ENCODE measurements at places on chromosomes 5 and 9.

- DNase-seq = no peak
These were observed 27.1 kb downstream of the MAP1B start for GRCh38 chr5:72134226-72134899.

- DNase-seq = no peak
These were observed 77.2 kb upstream of the TARS1 start for GRCh38 chr5:33363537-33363936.

GRCh38 chr5:181166812-181167733 is 19.7 kb downstream of the OR2V2 start:
- no peak for DNase-seq

DNA sequence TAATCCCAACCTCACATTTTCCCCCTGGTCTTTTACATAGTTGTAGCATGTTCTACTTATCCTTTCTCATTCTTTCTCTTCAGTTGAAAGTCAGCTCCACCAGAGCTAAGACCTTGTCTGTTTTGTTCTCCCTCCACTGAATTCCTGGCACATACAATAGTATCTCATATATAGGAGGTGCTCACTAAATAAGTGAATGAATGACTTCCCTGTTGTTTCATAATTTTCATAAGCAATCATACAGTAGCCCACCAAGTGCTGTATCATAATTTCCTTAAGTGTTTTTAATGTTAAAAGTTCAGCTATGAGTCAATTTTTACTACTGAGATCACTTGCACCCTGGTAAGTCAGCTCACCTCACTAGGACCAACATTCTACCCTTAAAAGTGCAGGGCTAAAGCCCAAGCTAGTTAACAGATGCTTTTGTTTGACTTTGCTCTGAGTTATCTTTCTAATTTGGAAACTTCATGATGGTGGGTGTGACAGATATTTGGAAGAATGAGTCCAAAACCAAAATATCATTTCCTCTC is 27.6 kb downstream of the TMEM245 start:
- no peak for DNase-seq

DNA sequence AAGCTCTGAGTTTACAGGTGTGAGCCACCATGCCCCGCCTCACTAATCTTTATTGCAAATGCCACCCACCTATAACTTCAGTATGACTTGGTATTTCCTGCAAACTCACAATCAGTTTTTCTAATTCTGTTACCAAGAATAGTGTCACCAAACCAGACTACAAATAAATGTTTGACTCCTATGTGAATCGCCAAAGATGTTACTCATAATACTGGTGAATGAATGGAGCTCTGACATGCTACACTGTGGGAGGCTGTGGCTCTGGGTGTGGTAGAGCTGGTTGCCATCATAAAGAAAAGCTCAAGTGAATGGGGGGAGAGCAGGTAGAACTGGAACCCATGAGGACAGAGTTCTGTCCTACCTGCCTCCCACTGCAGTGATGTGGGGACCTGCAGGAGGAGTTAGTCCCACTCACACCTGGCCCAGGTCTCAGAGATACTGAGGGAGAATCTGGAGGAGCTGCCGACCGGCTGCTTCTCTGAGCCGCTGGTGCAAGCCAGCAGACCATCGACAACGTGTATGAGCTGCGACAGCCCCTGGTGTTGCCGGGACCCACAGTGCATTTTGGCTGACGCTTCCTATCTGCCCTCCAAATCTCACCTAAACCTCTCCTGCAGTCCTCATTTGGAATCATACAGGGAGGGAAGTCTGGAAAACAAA is 95.7 kb downstream of the ENTREP1 start:
- no peak for DNase-seq

DNA sequence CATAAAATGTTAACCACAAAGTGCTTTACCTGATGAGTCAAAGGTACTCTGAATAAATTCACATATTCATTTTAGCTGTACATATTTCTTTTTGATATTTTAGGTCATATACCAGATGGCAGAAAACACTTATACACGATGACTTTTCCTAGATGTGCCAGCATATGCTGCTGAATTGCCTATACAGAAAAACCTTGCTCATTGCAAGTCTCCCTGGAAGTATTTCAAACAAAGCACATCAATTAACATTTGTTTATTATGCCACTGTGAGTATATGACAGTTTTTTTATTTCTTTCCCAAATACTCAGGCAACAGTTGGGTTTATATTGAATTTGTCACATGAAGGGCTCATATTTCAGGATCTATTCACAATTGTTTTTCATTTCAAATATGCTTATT is 180.8 kb downstream of the TMEM232 start:
- DNase-seq = no peak

DNA sequence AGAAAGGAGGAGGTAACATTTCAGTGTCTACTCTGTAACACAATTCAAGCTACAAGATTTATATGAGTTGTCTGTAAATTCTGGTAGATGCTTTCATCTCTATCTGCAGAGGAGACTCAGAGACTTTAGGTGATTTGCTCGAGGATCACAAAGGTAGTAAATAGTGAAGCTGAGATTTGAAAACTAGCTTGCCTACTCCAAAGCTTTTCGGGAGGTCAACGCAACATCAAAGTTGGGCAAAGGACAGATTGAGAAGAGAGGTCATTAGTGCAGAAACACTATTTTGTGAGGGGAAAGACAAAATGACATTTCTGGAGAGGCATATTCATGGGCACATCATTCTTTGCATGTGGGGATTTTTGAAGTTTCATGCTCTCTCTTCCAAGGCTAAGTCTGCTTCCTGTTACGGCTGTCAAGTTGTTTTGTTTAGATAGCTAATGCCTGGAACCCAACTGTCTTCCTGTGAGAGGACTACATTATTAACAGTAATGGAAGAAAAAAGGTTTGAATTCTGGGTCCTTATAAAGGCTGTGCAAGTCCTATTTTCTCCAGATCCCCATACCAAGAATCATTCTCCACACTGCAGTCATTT is 413.5 kb upstream of the ZNF462 start:
- no peak for DNase-seq

DNA sequence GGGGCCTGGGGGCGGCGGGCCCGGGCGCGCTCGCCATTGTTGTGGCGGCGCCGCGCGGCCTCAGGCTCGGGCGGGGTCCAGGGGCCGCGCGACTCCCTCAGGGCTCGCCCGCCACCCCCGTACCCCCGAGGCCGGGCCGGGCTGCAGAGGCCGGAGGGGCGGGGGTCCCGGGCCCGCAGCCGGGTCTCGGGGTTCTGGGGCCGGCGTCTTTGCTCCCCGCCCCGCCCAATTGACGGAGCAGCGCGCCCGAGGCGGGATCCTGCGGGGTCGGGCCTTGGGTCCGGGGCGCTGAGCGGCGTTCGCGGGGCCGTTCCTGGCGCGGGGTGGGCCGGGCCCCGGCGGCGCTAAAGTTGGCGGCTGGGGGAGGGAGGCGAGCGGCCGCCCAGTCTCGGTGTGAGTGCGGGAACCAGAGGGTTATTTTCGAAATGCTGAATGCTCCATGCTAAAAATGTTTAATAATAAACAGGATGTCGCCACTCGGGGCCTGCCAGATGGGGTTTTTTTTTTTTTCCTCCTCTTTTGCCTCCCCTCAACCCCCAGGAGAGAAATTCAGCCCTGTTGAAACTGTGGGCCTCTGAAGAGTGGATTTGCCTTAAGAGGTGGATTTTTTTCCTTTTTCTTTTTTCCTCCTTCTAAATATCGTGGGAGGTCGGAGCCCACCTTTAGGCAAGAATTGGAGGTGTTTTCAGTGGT is 724 bp downstream of the PRRC2B start:
- no peak for DNase-seq

- no peak for DNase-seq
These were observed 36.3 kb downstream of the GLIS3 start for GRCh38 chr9:4263591-4263990.

- DNase-seq = no peak
These were observed 199.1 kb downstream of the NNT start for GRCh38 chr5:43802119-43802518.

DNA sequence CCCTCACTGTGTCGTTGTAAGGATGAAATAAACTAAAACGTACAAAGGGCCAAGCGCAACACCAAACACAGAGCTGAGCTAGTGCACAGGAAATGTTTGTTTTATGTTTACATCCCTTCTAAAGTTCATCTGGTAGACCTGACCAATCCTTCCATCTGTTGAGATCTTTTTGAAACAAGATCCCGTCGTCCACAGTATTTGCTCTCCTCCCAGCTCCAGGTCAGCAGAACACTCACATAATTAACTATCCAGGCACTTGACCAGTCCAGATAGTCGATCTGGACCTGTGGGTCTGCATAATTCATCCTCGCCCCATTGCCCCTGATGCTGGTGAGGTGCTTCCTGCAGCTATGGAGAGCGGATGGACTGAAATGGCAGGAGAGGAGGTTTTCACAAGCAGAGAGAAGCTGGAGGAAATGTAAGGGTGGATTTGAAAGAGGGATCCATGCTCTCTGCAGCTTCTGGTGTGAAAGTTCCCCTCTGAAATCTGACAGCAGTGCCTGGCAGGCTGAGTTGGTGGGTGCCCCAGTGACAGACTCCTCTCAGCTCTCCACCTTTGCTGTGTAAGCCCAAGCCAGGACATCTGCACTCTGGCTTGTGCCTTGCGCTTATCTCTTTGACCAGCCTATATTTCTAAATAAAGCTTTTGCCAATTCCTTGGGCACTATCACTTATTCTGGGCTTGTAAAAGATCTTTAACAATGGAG is 102.4 kb downstream of the TTLL11 start:
- DNase-seq = no peak

DNA sequence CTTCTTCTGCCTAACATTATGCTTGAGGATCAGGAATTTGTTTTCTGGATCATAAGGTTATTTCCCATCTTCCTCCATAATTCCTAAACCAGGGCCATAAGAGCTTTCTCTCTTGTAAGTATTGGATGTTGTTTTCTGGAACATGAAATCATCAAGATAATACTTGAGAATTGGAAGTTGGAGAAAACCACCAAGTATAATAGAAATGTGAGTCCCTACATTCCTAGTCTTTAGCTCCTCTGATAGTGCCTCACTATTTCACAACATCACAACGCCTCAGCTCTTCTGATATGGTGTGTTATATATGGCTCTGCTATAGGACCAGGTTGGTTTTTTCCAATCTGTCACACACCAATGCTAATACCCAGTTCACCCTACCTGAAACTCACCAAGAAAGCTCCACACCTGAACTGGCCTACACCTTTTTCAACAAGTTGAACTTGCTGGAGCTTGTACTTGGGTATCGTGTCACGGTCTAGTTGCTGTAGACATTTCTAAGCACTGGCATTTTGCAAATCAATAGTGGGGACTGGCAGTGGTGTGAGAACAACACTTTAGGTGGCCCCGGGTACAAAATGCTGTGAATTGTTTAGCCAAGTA is 141.1 kb downstream of the ACTBL2 start:
- DNase-seq = no peak

DNA sequence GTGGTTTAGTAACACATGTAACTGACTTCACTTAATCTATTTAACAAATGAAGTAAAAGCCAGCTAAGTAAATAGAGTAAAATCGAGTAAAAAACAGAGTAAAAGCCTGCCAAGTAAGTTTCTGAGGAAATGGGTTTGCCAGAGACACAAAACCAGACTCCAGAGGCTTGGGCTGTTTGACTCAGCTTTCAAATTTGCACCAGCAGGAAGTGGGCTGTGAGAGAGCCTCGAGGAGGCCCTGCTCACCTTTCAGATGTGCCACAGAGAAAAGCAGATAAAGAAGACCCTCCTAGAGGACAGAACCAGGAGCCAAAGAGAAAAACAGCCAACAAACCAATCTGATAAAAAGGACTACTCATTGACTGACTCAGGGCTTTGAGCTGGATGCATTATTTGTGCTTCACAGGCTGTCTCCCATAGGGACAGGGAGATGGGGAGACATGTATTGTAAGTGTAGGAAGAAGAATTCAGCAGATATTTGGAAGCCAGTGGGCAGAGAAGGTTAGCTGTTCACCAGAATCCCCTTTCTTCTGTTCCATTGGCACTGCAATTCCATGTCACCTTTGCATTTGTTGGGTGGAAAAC is 14.4 kb upstream of the AMACR start:
- DNase-seq = no peak

DNA sequence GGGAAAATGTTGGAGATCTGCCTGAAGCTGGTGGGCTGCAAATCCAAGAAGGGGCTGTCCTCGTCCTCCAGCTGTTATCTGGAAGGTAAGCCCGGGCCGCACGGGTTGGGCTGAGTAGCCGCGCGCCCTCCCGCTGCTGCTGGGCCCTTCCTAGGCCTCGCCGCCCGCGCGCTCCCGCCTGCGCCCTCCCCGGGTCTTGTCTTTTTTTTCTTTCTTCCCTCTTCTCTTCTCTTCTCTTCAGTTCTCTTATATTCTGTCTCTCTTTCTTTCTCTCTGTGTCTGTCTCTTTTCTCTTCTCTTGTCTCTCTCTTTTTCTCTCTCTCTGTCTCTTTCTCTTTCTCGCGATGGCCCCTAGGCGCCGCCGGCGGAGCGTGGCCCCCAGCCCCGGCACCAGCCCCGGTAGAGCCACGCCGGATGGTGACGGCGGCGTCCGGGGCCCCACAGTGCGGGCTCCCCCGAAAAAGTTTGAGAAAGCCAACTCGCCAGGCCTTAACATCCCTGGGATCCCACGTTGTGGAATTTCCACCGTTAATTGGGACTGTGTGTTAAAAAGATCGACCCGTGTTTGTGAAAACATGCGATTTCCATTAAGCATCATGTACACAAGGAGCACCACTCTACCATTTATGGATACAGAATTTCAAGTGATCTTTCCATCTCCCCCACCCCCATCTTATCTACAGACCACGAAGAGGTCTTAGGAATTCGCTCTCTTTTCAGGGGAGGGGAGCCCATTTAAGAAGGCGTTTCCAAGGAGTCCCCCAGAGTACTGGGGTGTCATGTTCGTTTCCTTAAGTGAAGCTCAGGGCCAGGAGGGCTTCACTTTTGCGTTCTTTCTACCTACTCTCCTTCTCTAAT is 616 bp downstream of the ABL1 start:
- no peak for DNase-seq

GRCh38 chr5:80170117-80170535 is 85.7 kb downstream of the SERINC5 start:
- DNase-seq = no peak

GRCh38 chr5:952597-953271 is 55.9 kb upstream of the NKD2 start:
- no peak for DNase-seq

- DNase-seq = no peak
These were observed 362.8 kb upstream of the RPS23 start for GRCh38 chr5:82640916-82641315.

- DNase-seq = no peak
These were observed 87.5 kb downstream of the KLHL3 start for GRCh38 chr5:137648361-137648760.

DNA sequence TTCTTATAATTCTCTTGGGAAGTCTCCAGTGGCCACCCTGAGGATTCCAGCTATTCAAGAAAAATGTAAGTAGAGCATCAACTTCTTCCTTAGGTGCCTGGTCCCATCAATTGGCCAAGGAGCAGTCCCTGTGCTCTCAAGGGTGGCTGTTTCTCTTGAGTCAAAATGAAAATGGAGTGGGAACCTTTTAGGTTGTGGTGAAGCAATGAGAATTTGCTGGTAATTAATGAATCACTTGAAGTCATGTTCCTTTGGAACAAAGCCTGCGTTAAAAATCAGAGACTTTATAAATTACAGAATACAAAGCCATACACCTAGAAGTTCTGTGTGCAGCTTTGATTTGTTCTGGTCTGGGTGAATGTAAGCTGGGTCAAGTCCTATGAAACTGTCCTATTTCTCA is 48.9 kb downstream of the IL31RA start:
- DNase-seq = no peak

Measured in SW 1271 (cell line).